NCI-H1436 treated with DMSO at 0.1 percent for 48 hours (cell line): ENCODE measurements at places on chromosomes 6 and 20.

- no peak for DNase-seq
Observed at GRCh38 chr6:112325444-112325843, 21.7 kb upstream of the RFPL4B start.

DNA sequence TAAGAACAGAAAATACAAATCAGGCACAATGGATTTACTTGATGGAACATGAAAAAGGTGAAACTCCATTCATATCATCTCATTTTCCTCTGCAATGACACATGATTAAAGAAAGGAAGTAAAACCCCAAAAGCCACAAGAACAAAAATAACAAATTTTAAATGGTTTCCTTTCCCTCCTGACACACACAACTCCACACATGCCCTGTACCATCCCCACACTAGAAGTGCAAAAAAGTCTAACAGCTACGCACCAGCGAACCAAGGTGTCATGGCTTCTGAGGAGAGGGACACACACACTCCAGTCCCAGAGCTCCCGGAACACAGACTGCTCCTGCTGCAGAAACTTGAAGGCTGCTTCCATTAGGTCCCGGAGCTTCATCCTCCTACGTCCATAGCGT lies 25.3 kb downstream of the MDN1 start:
- no peak for DNase-seq

DNA sequence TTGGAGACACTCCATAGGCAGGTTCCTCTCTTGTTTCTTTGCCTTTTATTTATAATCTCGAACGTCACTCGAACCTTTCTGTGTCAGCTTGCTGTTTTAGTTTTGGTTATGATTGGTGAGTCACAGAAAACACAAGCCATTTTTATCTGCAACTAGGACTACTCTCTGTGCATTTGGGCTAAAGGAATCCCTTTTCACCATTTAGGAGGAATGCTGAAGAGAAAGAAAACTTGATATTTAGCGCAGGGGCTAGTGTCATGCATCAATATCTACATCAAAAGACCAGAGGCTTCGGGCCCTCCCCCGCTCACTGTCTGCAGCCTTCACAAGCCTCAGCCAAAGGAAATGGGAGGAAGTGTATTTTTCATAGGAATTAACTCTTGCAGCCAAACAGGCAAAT lies 507.8 kb upstream of the CITED2 start:
- DNase-seq, result no peak

DNA sequence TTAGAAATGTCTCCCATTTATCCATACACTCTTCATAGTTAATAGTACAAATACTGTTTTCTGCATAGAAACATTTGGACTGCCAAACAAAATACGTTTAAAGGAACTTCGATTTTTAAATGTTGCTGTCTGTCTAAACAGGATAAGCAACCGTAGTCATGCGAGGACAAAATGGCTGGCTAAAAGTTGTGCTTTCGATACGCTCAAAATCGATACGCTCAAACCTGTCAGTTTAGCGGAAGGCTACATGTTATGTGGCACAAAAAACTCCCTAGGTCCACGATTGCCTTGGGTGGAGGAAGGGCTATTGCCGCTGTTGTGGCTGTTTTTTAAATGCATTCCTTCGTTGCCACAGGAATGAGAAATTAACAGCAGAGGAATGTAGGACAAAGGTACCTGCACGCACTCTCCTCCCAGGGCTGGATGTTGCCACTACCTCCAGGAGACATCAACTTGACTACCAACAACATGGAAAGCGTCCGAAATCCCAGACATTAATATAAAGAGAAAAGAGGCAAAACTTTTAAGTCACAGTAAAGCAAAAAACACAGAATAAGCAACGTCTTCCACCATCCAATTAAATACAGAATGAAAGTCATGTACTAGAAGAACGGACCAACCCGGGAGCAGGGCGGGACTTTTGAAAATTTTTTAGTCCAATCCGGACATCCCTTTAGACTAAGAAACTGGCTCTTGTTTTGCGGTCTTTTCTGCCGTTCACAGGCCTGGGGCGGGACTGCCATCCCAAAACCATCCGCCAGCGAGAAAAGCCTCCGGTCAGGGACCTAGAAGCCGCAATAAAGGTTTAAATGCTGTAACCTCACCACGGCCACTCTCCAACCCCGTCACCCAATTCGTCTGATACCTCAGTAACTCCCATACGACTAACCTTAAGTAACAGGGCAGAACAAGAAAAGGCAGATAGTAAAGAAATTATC lies 32.2 kb upstream of the HFE start:
- no peak for DNase-seq

- no peak for DNase-seq
Observed at GRCh38 chr6:27241443-27241842, 6.1 kb upstream of the PRSS16 start.

DNA sequence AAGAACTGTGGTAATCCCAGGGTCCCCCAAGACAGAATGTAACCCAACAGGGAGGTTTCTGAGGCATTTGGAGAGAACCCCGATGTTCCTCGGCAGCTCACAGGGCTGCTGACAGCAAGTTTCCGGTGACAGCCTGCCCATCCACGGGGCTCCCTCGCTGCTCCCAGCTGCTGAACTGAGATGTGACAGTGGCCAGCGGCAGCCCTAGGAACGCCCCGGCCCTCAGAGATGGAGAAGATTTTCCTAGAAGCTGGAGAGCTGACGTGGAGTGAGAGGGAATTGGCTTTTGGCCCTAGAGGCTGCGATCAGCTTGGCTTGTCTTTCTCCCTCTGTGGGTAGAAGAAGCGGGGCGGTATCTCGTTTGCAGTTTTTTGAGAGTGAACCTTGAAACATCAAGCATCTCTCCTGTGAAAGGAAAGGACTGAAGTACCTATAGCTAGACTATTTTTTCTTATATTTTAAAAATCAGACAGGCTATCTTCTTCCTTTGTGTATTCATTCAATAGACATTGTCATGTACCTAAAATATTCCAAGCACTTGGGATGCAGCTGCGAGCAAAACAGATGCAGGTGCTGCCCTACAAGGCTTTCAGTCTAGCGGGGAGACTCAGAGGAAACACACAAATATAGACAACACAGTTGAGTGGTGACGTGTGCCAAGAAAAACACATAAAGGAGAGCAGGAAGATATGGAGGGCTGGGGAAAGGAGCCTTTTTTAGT lies 28.4 kb upstream of the NFATC2 start:
- DNase-seq, result no peak

- no peak for DNase-seq
Observed at GRCh38 chr6:9801249-9801754, 613.6 kb downstream of the TFAP2A start.

- DNase-seq, result no peak
Observed at GRCh38 chr20:34831936-34832335, 6.5 kb upstream of the NCOA6 start.

DNA sequence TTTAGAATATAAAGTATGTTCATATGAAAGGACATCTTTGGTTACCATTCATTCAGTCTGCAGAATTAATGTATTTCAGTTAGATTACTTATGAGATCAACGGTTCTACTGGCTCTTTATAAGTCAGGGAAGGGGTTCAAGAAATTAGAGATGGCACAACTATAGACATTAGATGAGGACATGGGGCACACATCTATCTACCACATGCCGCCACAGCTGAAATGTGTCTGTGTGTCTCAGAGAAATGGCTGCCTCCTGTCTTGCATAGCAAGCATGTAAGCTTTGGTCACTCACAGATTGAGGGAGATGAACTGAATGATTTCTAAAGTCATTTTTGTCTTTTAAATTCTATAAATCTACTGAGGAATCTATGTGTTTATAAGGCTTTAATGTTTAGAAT lies 128.9 kb upstream of the FAM184A start:
- DNase-seq, result no peak

DNA sequence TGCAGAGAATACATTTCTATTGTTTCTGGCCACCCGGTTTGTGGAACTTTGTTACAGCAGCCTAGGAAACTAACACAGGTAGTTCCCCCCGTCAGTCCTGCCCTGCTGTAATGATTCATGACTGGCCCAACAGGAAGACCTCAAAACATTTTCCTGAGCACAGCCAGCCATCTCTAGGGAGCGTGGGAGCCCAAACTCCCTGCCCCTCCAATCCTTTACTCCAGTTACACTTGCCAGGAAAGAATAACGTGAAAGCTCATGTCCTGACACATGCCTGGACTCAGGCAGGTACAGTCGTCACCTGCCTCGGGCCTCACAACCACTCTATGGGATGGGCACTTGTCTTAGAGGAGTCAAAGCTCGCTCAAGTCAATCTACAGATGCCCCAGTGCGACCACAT lies 8.4 kb downstream of the TXNDC5 start:
- no peak for DNase-seq

DNA sequence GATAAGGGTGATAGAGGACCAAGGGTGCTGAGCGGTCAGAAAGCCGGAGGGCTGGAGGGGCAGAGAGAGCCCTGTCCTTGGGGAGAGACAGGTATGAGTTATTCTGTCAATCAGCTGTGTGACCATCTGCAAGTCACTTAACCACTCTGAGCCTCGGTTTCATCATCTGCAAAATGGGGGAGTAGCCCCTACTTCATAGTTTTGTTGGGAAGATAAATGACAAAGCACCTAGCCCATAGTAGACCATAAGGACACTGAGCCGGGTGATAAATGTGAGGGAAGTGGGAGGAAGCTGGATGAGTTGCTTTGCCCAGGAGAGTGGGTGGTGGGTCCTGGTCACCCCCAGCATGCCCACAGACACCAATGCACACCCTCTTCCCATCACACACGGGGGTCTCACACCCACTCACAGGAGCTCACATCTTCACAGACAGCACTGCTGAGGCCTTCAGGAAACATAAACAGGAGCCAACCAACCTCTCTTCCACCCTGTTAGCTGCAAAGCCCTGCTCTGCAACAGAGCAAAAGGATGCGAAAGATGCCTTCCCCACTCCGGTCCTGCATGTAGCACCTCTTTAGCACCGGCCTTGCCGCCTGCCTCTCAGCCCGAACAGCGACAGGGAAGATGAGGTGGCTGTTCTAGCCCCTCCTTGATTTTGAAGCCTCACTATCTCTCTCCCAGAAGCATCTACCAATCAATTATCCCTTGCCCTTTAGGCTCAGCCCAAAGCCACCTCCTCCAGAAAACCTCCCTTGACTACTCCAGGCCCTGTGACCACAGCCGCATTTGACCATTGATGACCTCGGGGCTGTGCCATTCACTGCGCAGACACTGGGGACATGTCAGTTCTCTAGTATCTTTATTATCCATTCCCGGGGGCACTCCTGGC lies 18.9 kb downstream of the SPDEF start:
- DNase-seq, result no peak

DNA sequence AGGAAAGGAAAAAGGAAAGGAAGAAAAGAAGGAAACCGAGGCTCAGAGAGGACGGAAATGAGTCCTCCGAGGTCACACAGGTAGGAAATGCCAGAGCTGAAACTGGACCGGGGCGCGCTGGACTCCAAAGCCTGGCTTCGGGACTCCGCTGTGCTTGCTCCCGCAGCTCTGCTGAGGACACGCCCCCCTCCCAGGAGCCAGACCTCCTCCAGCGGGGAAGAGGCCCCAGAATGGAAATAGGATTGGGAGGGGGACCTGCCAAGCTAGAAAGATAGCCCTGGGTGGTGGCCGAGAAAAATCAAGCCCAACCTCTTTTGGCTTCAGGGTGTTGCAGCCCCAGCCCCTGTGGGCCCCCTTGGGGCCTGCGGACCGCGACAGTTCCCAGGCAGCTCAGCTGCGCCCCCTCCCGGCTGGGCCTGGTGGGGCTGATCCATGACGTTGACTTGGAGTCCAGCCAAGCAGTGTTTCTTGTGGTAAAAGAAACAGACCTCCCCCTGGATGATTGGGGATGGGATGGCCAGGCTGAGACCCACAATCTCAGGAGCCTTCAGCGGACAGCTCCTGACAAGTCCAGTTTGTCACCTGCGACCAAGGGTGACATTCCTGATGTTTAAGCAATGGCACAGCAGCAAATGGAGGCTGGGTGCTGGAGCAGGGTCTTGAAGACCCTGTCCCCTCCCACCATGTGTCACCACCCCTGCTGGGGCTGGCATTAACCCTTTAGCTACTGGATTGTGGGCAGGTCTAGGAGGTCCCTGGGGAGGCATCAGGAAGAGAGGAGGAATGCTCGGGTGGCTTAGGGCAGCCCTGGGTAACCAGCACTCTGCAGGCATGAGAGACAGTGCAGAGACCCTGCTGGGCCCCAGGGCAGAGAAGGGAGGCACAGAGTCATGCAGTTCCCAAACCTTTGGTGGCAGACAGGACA lies 55.4 kb downstream of the RIPOR3 start:
- DNase-seq, result no peak

- DNase-seq, result no peak
Observed at GRCh38 chr6:105804000-105804399, 282.1 kb upstream of the PRDM1 start.

DNA sequence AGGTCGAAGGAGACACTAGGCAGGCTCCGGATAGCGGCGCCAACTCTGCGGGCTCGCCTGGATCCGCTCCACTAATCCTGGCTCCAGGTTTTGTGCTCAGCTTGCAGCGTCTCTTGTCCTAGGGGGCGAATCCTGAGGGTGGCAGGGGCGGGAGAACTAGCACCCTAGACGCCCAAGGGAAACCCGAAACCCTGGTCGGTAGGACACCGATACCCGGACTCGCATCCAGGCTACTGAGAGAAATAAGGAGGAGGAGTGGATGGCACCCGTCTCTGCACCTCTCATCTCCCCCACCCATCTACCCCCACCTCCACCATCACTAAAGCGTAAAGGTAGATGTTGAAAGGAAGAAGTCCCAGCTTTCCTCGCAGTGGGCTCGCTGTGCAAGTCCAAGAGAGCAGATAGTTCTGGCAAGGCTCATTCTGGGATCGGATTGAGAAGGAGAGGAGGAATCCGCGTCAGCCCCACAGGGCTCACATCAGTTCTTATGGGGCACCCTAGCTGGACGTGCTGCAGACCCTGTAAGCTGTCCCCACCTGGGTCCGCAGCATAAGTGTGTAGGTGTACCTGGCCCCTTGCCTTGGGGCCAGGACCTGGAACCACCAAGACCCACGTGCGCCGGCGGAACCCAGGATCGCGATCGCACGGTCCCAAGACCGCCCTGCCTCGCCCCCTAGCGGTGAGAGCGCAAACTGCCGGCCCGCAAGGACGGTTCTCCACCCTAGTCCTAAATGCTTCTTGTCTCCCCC lies 6.9 kb downstream of the SLC32A1 start:
- DNase-seq, result peak; percentile 83

DNA sequence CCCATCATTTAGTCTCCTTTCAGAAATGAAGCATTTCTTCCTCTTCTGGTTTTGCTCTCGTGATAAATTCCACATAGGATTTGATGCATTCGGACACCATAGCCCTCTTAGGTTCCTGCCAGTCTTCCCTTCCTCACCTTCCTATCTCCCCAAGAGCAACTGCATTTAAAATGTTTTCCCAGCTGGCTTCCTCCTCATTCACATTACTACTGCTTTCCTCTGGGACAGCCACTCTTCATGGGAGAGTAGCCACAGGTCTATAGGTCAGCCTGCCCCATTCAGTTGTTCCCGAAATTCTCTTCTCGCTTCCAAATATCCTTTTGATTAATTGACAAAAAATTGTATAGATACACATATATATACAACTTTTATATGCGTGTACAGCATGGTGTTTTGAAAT lies 214.2 kb upstream of the PDE10A start:
- no peak for DNase-seq

GRCh38 chr6:158027590-158028285 lies 46.1 kb downstream of the SYNJ2 start:
- no peak for DNase-seq

DNA sequence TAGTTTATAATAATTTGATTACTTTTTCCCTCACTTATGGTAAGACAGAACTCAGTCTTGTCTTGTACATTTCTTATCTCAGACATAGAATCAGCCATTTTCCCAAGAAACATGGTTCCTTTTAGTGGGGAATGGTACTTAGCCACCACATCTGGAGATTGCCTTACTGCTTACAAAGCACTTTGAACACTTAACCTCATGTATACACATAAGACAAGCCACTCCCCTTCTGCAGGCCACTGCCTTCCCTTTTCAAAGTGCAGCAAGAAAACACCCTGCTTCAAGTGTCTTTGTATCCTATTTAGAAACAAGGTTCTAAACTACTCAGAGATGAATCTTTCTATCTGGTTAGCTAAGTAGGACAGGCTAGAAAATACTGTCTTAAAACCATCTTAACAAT lies 159.2 kb downstream of the UBE3D start:
- DNase-seq, result no peak
